ENCODE measurements at places on chromosomes 12 and 14.

DNA sequence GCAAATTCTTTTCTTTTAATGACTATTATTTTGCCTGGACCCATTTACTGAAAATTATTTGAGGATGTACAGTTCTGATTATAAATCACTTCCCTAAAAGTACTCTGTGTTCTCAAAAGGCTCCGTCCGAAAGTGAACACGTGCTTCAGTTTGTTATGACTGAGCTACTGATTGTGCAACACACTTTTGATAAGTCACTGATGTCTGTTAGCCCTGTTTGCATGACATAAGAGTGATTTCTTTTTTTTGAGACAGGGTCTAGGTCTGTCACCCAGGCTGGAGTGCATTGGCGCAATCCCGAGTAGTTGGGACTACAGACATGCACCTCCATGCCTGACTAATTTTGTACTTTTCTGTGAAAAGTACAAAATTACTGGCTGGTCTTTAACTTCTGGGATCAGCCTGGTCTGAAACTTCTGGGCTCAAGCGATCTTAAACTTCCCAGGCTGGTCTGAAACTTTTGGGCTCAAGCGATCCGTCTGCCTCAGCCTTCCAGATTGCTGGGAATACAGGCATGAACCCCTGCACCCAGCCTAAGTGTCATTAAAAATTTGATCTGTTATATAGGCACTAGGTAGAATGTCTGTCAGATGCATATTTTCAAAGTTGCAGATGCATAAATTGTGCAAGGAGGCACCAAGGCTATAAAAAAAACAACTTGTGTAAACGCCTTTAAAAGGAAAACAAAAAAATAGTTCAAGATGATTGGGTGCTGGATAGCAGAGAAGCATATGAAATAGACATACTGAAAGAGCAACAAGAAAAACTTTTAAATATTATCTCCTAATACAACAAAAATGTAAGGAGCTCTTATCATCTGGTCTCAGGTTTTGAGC, 111.5 kb downstream of the SRGAP1 start:
- DNase-seq = no peak

DNA sequence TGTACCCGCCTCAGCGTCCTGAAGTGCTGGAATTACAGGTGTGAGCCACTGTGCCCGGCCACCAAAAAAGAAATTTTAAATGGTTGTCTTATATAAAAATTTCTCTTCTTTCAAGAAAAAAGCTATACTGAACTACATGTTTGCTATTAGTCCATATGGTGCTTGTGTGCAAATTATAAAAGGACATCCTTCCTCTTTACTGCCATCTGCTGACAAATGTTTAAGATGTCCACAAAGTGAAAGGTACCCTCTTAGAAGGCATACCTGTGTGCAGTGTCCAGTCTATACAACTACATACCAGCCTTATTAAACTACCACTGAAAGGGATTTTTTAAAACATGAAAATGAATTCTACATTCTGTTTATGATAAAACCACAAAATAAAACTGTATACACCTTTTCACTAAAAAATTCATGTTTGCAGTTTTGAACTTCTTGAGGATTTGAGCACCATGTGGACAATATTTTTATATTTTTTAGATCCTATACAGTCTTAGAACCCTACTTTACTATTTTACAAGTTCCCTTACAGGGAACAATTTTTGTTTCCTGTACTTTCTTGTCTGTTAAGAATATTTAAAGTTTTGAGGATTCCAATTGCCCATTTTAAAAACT, 32.8 kb upstream of the TOMM20L start:
- DNase-seq = peak; percentile 42

DNA sequence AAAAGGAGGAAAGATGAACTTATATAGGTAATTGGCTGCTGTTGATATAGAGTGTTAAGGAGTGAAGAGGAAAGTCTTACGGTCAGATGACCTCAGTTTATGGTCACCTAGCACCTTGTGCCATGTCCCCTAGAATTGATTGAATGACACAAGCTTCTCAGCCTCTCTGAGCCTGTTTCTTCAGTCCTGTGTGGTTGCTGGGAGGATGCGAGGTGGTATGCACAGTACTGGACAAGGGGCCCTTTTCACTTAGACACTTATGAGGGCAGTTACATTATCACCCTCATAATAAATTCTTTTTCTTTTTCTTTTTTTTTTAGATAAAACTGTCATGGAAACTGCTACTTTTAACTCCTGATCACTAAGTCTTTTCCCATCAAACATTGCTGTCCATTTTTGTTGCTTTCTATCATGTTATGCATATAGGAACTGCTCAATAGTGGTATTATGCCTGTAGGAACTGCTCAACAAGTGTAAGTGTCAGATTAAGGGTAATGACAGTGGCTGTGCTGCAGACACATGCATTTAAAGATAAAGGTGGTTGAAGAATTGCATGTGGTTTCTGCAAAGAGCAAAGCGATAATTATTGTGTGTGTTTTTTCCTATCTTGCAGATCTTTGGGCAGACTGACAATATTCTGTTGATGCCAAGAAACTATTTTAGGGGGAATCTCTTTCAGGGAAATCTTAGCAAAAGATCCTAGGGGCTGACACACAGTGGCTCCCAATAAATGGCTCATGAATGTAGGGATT, 11.6 kb downstream of the ANO6 start:
- DNase-seq = no peak

GRCh38 chr12:104482113-104482512, 25.4 kb downstream of the CHST11 start:
- no peak for DNase-seq

DNA sequence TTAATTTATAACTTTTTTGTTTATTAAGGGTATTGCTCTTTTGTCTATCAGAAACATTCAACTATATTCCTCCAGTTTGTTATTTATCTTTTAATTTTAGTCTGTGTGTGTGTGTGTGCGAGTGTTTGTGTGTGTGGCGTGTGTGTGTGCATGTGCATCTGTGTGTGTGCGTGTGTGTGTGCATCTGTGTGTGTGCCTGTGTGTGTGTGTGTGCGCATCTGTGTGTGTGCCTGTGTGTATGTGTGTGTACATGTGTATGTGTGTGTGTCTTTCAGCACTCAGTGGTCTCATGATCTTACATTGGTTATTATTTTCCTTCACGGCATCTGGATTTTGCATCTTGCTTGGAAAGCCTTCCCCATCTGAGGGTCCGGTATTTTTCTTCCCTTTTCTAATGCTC, 281.1 kb upstream of the RTL1 start:
- DNase-seq = no peak

Data from naive thymus-derived CD8-positive, alpha-beta T cell (primary cell).